ENCODE measurements at places on chromosomes 2 and 18. TPM values are rescaled to one million over a fixed set of nuclear protein-coding genes. Genes with fewer than 3 reads are reported as not detected.

Gene NT5DC4
- total RNA-seq = not detected

Gene ADGRF3
- total RNA-seq = not detected

Gene ABCG5
- not detected for total RNA-seq

Gene SMAD7
- total RNA-seq = 11.1 TPM

Gene EML6
- total RNA-seq = 42.5 TPM

Gene SLC9A4
- not detected for total RNA-seq

Gene CDKL4
- not detected for total RNA-seq

Gene ANKRD12
- total RNA-seq = 26.9 TPM

Gene PARD6G
- 0.56 TPM for total RNA-seq

Gene IL18RAP
- total RNA-seq = not detected

Gene SOWAHC
- total RNA-seq = 0.92 TPM

Gene HTR2B
- 0.09 TPM for total RNA-seq

Gene ZNF804A
- total RNA-seq = not detected

DNA sequence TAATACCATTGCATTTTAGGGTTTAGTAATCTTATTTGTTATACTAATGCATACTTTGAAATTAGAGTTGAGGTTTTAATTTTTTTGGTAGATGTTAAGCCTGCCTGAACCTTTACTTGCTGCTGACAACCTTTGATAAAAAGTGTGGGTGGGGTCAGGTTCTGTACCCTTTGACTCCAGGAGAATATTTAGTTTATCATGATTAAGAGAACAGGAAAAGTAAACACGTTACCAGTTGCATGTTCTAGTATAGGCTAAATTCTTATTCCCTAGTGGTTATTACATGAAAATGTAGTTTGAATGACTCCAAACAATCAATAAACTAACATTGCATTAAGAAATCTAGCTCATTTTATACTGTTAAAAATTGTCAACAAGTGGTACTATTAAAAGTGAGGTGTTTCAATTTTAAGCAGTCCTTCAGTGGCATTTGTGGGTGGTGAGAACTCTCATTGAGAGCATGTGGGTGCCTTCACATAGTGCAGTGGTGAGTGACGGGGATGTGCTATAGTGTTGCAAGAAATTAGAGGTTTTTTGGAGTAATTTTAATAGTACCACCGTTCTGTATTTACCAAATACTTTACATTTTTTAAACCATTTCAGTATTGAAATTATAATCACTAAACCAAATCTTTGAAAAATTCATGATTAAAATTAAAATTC, 29.9 kb downstream of the PHLPP1 start:
- peaks cover 16% of the 10 kb centered on the region for H3K4me1 ChIP-seq
- DNase-seq = no peak
- H3K4me3 ChIP-seq = no peak overlapping the region
- no peak overlapping the region for H3K27ac ChIP-seq
- no peaks in the 10 kb centered on the region for H3K36me3 ChIP-seq
- H3K27me3 ChIP-seq = no peaks in the 10 kb centered on the region

DNA sequence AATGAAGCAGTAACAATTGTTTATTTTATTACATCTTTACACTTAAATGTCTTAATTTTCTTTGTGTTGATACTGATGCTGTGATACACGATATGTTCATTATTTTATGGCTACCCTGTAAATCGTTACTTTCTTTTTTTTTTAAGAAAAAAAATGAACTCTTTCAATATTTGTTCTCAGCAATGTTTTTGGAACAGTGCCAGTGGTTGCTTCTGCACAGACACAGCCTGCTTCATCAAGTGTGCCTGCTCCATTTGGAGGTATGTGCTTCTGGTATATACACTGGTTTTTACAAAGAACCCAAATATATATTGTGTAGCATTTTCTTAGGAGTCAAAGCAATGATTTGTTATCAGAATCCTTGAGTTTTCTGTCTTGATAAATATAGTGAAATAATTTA, 62.2 kb upstream of the SCYGR2 start:
- H3K4me1 ChIP-seq = no peaks in the 10 kb centered on the region
- H3K4me3 ChIP-seq = no peak overlapping the region
- H3K27ac ChIP-seq = no peak overlapping the region
- DNase-seq = no peak
- peaks cover 71% of the 10 kb centered on the region for H3K36me3 ChIP-seq

DNA sequence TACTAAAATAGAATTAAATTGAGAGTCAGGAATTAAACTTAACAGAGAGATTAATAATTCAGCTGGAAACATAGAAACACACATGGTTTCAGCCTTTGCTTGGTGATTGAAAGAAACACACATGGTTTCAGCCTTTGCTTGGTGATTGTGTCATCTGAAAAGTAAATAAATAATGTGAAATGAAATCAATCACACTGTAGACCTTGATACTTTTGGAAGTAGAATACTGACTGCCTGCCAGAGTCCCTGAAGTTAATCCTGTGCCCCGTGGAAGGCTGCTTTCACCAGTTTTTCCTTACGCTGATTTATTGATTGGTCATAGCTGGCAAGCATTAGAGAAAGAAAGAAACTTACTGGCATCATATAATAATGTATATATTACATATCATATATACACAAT, 1252.7 kb upstream of the FAM98A start:
- no peak for DNase-seq
- H3K4me1 ChIP-seq = no peaks in the 10 kb centered on the region
- no peaks in the 10 kb centered on the region for H3K27me3 ChIP-seq
- no peak overlapping the region for H3K4me3 ChIP-seq
- H3K36me3 ChIP-seq = no peaks in the 10 kb centered on the region
- H3K27ac ChIP-seq = no peak overlapping the region

DNA sequence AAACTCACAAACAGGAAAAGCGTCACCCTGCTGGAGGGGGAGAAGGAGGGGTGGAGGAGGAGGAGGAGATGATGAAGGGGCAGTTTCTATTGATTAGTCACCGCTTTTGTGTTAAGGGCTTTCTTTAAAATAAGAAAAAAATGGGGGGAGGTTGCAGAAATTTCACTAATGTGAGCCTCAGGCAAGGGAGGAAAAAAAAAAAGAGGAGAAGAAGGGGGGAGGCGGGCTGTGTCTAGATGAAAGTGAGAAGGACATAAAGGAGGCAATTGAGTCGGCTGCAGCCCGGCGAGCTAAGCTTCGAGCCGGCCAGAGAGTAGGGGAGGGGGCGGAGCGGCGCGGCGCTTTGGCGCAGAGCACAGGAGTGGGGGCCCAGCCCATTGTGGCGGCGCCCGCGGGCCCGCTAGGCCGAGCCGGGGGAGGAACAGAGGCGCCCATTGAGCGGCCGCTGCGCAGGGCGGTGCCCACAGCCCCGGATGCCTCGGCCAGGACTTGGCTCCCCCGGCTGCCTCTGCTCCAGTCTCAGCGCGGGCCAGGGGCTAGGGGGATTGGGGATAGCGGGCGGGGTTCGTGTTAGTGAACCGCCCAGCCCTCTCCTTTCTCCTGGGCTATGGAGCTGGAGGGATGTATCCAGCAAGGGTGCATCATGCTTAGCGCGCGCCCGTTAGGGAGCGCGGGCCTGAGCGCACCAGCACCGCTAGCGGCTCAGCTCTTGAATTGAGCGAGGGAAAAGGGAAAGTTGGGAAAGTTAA, 7.9 kb downstream of the PAX3 start:
- no peak overlapping the region for H3K27ac ChIP-seq
- no peak for DNase-seq
- H3K4me3 ChIP-seq = peak overlapping the region; percentile 36

GRCh38 chr2:157364257-157364974, 38.8 kb upstream of the ERMN start:
- H3K4me3 ChIP-seq = no peak overlapping the region
- H3K4me1 ChIP-seq = no peaks in the 10 kb centered on the region
- H3K27me3 ChIP-seq = no peaks in the 10 kb centered on the region
- H3K36me3 ChIP-seq = no peaks in the 10 kb centered on the region

- no peak for DNase-seq
- no peaks in the 10 kb centered on the region for H3K27me3 ChIP-seq
- H3K27ac ChIP-seq = no peak overlapping the region
These were observed 48.0 kb downstream of the CDC42EP3 start for GRCh38 chr2:37623406-37623805.

GRCh38 chr18:7066965-7067555, 50.5 kb downstream of the LAMA1 start:
- H3K27ac ChIP-seq = no peak overlapping the region
- no peak overlapping the region for H3K4me3 ChIP-seq
- no peaks in the 10 kb centered on the region for H3K27me3 ChIP-seq
- no peaks in the 10 kb centered on the region for H3K4me1 ChIP-seq
- DNase-seq = no peak
- H3K36me3 ChIP-seq = no peaks in the 10 kb centered on the region

GRCh38 chr2:19702267-19702666, 199.5 kb downstream of the TTC32 start:
- peak overlapping the region; percentile 48 for H3K27ac ChIP-seq
- peaks cover 17% of the 10 kb centered on the region for H3K4me1 ChIP-seq
- no peaks in the 10 kb centered on the region for H3K36me3 ChIP-seq

- DNase-seq = no peak
- H3K27me3 ChIP-seq = no peaks in the 10 kb centered on the region
- H3K27ac ChIP-seq = no peak overlapping the region
- no peak overlapping the region for H3K4me3 ChIP-seq
- no peaks in the 10 kb centered on the region for H3K4me1 ChIP-seq
These were observed 369.3 kb downstream of the NBAS start for GRCh38 chr2:15191789-15192188.

- H3K4me1 ChIP-seq = no peaks in the 10 kb centered on the region
- no peak overlapping the region for H3K27ac ChIP-seq
- no peaks in the 10 kb centered on the region for H3K27me3 ChIP-seq
- H3K36me3 ChIP-seq = no peaks in the 10 kb centered on the region
- no peak overlapping the region for H3K4me3 ChIP-seq
These were observed 279.9 kb upstream of the CELF4 start for GRCh38 chr18:37845498-37845897.

DNA sequence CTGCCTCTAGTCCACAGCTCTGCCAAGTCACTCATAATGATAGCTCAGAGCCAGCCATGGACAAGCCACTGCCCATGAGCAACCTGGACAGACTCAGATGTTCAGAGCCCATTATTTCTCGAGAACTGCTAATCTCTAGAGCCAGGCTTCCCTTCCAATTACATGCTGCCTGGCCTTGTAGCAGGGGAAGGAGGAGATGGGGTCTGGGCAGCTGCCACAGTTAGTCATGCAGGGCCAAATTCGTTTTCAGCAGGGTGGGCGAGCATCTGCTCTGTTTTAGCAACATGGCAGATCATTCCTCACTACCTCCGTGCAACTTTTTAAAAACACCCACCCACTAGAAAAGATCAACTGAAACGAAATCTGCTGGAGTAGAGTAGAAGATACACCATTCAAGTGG, 141.8 kb downstream of the MYO5B start:
- no peaks in the 10 kb centered on the region for H3K27me3 ChIP-seq
- H3K4me1 ChIP-seq = no peaks in the 10 kb centered on the region
- no peaks in the 10 kb centered on the region for H3K36me3 ChIP-seq

DNA sequence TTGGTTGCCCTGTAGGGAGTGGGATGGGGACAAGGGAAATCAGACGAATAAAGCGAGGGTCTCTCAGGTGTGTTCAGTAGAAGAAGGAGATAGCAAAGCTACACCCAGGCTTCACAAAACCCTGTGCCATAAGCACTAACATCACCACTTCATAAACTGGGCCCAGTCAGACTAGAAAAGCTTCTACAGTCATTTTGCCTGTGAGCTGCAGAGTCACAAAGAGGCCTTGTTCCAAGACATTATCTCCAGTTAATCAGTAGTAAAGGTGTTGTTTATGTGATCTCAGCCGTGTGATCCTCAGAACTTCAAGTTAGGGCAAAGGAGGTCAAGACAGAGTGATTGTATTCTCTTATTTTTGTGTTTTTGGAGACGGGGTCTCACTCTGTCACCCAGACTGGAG, 148.0 kb downstream of the GALR1 start:
- no peaks in the 10 kb centered on the region for H3K36me3 ChIP-seq
- no peaks in the 10 kb centered on the region for H3K27me3 ChIP-seq
- H3K27ac ChIP-seq = no peak overlapping the region
- no peaks in the 10 kb centered on the region for H3K4me1 ChIP-seq
- no peak for DNase-seq

DNA sequence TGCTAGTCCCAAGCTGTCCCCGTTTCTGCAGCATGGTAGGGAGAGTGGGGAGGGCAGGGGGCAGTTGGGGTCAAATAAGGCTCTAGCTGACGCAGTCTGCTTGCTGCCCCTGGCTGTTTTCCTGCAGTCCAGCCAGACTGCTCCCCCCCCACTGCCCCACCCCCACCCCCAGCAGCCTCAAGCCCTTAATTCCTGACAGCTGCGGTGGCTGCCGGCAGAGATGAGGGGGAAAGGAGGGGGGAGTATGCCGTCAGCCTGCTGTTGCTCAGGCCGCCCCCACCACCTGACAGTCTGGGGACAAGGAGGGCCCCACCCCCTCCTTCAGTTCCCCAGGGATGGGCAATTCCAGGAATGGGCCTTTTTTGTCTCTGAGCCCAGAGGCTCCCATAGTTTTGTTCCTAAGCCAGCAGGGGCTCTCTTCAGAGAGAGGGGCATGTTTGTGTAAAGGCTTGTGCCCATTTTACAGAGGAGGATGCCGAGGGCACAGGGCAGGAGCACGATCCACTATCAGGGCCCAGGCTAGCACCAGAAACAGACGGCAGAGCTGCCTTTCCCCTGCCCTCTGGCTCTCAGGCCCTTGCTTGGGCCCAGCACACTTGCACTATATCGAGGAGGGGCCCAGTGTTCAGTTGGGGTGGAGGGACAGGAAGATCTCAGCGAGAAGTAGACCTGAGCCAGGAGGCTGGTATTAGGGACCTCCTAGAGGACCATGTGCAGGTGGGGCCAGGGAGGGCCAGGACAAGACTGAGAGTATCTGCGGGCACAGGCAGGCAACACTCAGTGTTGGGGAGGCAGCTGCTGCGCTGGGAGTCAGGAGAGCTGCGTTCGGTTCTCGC, 1.5 kb upstream of the WNT10A start:
- H3K27me3 ChIP-seq = peaks cover 63% of the 10 kb centered on the region
- no peak overlapping the region for H3K4me3 ChIP-seq
- H3K36me3 ChIP-seq = no peaks in the 10 kb centered on the region
- H3K27ac ChIP-seq = no peak overlapping the region
- peaks cover 10% of the 10 kb centered on the region for H3K4me1 ChIP-seq

DNA sequence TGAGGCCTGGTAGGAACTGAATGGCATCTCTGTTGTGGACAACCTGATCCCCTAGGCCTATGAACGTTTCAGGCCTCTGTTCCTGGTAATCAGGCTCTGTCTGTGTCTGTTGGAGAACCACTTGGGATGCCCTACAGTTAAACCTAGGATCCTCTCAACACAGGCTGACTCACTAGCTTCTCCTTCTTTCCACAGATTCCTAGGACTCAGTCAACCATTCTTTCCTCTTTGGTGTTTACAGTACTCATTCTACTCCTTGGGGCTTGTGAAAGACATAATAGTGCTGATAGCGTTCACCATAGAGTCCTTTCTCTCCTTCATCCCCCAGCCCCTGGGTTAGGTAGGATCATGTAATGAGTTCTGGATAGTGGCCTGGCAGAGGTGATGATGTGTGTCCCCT, 544.3 kb downstream of the METTL4 start:
- H3K4me1 ChIP-seq = no peaks in the 10 kb centered on the region
- DNase-seq = no peak
- H3K27ac ChIP-seq = no peak overlapping the region
- no peak overlapping the region for H3K4me3 ChIP-seq
- no peaks in the 10 kb centered on the region for H3K27me3 ChIP-seq

DNA sequence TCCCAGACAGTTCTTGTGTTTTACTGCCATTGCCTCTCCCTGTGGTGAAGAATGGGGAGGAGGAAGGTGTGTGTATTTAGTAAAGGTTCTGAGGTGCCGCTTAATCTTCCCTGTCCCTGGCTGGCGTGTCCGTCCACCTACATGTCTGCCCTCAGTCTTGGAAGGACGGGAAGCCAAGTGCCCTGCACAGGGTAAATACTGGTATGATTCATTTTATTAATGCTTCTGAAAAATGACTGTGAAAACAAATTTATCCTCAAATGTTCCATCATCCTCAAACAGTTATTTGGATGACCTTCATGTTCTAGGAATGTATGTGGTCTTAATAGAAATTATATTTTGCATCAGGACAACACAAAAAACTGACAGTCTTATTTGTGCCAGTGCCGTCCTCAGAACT, 6.6 kb downstream of the EPAS1 start:
- H3K27ac ChIP-seq = peak overlapping the region; percentile 24
- H3K4me1 ChIP-seq = peaks cover 60% of the 10 kb centered on the region
- H3K27me3 ChIP-seq = no peaks in the 10 kb centered on the region
- no peak overlapping the region for H3K4me3 ChIP-seq
- DNase-seq = no peak

Data from gastrocnemius medialis (tissue), 4 donors.